NCI-H460 (cell line): ENCODE measurements at places on chromosomes 5 and 9. TPM values are rescaled to one million over a fixed set of nuclear protein-coding genes. Genes with fewer than 3 reads are reported as not detected.

GRCh38 chr5:112228667-112229066, 190.4 kb downstream of the EPB41L4A start:
- no peak for DNase-seq

- no peak for DNase-seq
Measured at GRCh38 chr5:33364406-33364805, 76.4 kb upstream of the TARS1 start.

DNA sequence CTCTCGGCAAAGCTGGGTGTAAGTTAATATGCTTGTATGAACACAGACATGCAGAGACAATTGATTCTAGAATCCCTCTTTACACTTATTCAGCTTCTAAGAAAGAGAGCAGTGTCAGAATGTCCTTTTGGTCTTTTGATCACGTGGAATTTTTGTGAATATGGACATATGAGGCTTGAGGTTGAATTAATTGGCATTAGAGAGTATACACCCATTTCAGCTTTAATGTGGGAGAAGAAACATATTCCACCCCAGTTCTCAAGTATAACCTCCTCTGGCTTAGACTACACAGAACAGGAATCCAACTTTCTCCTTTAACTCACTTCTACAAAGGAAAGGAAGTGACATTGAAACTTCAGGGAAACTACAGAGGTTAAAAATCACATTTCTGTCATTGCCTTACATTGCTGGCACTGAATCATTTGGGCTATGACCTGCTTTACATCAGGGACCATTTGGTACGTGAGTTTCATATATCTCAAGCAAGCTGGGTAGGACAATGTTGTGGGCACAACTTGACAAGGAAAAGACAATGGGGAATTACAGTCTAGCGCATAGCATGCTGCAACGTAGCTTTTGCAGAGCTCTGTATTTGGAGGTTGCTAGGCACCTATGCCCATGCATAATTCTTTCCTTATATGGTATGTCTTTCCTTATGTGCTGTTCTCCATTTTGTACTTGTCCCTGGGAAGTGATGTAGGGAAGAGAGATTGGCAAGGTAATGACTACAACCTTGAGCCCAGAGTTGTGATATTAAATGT, 19.5 kb downstream of the DAB2 start:
- no peak for DNase-seq

GRCh38 chr9:17878810-17879370, 300.0 kb downstream of the SH3GL2 start:
- no peak for DNase-seq

DNA sequence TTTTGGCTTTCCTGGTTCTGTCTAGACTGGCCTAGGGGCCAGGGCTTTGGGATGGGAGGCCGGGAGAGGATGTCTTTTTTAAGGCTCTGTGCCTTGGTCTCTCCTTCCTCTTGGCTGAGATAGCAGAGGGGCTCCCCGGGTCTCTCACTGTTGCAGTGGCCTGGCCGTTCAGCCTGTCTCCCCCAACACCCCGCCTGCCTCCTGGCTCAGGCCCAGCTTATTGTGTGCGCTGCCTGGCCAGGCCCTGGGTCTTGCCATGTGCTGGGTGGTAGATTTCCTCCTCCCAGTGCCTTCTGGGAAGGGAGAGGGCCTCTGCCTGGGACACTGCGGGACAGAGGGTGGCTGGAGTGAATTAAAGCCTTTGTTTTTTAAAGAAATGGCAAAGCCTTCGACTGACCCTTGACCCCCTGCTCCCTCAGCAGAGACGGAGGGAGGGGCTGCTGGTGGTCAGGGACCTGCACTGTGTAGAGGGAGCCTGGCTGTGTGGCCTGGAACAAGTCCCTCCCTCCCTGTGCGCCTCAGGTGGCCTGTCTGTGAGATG, 11.1 kb downstream of the FPGS start:
- no peak for DNase-seq

The NIPAL4 gene
- total RNA-seq = 0.23 and 0.32 TPM in 2 replicates
